Left hindlimb (tissue), 1 donor: ENCODE measurements at places on chromosomes 16 and 17.
A peak's percentile ranks its signal among the peaks of the same experiment; 100 is the strongest.

DNA sequence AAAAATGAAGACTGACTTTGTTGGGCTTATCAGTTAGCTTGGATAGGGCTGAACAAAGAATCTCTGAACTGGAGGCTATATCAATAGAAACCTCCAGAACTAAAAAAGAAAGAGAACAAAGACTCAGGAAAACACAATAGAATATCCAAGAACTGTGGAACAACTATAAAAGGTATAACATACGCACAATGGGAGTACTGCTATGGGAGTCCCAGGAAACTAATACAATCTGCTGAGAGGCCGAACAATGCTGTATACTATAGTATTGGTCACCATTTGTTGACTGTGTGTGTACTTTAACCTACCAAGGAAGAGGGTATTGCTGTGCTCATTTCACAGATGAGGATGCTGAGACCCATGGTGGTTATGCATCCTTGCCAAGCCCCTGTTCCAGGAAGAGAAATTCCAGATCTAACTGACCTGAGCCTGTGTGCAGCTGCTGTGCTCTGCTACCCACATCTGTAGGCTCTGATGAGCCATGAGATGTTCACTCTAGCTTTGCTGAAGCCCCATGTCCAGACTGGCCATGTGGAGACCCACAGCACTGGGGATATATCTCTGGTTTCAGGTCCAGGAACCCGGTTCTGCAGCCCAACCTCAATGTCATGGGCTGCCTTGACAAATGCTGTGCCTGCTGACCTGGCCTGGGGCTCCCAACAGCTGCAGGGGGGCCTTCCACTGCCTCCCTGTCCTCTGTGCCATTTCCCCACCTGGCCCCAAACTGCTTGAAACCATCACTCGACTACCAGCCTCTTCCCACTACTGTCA, 254.3 kb upstream of the TNRC6C start:
- DNase-seq: no peak

DNA sequence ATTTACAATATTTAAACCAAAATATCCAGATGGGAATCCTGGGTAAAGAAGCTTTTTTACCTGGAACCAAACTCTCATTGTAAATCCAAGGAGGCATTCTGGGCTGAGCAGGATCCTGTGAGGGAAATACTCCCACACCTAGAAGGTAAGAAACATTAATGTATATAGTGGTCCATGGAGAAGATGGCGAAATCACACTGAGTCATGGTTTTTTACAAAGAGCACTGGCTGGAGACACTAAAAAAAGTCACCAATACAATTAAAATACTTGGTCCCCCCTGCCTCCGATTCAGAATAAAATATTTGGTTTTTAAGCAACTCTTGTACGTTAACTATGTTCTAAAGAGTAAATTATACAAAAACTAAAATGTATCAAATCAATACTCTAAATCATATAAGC, 32.9 kb downstream of the SYNRG start:
- DNase-seq: no peak

- no peak for DNase-seq
Measured at GRCh38 chr17:35698800-35699199, 32.6 kb upstream of the RASL10B start.

DNA sequence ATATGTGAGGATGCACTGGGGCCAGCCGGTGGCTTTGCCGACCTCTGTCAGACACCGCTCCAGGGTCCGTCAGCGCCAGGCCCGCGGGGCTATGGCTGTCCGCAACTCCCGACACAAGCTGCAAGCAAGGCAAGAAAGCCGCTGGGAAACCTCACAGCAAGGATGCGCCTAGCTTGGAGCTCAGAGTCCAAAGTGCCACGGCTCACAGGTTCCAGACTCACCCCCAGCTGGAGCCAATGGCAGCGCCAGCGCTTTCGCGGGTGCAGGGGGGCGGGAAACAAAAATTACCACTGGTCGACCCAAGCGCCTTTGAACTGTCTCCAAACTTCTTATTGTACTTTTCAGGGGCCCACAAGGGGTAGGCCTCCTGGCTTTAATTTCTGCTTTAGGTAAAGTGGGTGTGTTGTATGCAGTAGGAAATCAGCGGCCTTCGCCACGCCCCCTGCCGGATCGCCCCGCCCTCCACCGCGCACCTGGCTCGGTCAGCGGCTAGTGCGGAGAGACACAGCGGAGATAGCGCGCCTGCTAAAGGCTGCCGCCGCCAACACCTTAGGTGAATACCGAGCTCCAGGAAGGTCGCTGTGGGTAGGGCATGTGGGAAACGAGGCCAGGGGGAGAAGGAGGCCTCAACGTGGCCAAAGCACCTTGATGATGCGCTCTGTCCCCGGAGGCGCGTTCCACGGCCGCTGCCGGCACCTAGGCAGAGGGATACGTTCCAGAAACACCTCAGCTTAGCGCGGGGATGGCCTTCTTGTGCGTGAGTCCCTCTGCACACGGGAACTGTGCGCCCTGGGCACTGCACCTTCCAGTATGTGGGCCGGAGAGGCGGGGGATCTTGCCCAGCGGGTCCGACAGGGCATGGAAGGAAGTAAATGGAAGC, 61.0 kb upstream of the RBL2 start:
- DNase-seq: no peak

DNA sequence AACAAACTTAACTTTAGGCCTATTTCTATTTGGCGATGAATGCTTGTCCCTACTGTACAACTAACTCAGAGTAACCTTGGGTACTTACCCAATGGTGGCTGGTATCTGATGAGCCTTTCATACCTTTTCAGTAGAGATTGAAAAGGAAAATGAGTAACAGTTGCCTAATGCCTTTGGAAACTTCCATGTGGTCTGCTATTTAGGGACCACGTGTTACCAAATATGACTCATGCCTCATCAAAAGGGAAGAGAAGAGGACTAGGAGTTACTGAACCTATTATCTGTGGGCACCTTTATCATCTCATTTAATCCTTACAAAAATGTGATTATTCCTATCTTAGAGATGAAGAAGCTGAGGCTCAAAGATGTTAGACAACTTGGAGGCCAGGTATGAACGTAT, 8.1 kb downstream of the MYOCD start:
- DNase-seq: no peak

DNA sequence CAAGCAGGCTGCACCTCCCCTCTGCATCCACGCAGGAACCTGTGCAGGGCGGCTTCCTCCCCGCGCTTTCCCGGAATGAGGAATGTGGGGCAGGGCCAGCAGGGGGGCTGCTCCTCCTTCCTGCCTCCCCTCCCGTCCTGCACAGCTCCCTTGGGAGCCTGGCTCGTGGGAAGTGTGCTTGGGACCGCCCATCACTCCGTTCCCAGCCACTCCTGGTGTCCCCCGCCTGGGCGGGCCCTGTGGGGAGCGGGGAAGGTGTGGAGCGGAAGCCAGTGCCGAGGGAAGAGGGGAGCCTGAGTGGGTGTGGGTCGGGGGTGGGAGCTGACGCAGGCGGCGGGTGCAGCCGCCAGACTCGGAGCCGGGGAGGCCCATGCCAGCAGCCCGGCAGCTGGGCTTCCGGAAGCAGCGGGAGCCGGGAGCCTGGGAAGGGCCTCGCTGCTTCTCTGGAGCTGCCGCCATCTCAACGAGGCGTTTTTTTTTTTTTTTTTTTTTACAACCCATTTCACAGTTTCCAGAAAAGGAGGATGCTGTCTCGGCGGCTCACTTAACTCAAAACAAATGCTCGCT, 24.1 kb downstream of the BAHCC1 start:
- DNase-seq: peak; percentile 93

DNA sequence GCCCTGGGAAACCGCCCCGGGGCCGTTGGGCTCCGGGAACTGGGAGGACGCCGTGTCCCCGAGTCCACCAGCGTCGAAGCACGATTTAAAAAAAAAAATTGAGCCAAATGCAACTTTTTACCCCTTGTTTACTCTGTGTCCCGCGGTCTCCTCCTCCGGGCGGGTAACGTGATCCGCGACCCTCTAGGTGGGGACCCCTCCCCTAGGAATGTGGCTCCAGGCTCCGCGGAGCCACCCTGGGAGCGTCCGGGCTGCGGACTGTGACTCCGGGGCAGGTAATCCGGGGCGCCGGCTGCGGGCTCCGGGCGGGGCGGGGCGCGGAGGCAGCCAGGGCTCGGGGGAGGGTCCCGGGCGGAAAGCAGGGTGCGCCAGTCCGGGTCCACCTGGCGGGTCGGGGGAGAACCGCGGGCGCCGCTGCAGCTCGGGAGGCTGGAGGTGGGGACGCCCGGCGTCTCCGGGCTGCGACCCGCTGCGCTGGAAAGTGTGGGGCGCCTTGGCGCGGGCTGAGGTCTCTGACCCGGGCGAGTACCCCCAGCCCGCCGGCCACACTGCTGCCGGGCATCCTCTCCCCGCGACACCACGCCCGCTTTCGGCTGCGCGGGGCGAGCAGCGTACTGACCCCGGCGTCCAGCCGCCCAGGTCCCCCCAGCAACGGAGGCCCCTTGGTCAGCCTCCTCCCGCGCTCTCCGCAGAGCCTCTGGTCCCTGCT, 852 bp upstream of the HELZ start:
- DNase-seq: peak; percentile 59

GRCh38 chr16:88883946-88884345, 17.5 kb upstream of the PABPN1L start:
- no peak for DNase-seq

DNA sequence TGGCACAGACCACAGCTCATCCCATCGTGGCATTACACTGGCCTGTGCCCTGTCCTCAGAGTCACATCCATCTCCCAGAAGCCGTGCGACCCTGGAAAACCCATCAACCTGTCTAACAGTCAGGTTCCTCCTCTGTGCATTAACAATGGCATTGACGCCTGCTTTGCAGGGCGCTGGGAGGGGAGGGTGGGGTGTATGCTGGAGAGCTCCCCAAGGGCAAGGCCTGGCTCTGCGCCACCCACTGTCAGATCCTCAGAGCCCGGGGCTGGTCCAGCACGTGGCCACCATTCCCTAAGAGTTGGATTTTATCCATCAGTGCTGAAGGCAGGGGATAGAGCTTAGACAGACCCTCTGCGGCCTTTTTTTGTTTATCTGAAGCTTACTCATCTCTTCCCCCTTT, 28.7 kb downstream of the NOS2 start:
- DNase-seq: no peak
